ENCODE measurements at places on chromosomes 4 and X.
A peak's percentile ranks its signal among the peaks of the same experiment; 100 is the strongest.

- peak; percentile 35 for DNase-seq
These were observed 260.6 kb downstream of the NKX6-1 start for GRCh38 chr4:84238247-84239090.

GRCh38 chr4:81424336-81424735 is 47.4 kb downstream of the RASGEF1B start:
- no peak for DNase-seq

- DNase-seq: peak; percentile 62
These were observed 1.1 kb downstream of the HSPA4L start for GRCh38 chr4:127783026-127783769.

GRCh38 chr4:123462007-123462406 is 65.4 kb downstream of the SPRY1 start:
- peak; percentile 52 for DNase-seq

GRCh38 chr4:124135409-124135813 is 577.1 kb downstream of the ANKRD50 start:
- DNase-seq: peak; percentile 66

DNA sequence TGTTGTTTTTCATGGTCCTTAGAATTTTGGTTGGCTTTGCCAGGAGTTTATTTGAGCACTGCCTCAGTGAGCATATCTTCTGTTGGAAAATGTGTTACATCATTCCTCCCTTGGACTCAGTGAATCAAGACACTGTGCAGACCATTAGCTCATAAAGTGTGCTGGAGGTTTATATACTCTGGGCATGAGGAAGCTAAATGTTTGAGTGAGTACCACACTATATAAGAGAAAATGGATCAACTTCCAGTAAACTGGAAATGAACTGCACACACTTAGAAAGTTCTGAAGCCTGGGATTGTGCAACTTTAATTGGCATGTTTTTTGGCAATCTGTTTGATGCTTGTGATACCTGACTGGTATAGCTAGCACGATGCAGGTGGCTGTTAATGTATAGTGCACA is 75.9 kb downstream of the LIMCH1 start:
- no peak for DNase-seq
